ENCODE measurements at places on chromosomes 6 and 20.

DNA sequence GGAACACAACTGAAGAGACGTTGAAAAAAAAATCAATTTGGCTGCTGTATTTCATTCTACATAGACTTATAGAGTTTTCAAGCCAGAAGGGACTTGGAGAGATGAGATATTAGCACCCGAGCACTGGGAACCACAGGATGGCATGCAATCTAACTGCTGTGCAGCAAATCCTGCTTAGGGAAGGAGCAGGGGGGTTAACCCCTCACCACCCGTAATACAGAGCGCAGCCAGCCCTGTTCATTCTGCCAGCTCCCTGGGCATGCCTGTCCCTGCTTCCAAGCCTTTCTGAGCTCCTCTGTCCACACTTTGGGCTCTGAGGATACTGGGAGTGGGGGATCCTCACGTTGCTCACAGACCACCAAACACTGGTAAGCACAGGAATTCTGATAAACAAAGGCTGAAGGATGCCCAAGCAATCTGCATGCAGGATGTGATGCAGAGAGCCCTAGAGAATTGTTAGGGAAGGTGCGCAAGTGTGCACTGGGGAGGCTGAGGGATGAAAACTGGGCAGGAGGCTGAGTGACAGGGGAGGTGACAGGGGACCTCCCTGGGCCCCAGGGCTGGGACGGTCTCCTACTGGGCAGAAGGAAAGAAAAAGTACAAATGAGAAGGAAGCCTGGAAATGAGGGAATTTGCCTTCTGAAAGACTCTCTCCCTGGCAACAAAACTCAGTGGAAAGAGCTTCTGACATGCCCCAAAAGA, 34.0 kb downstream of the CPNE5 start:
- peak; percentile 61 for DNase-seq

GRCh38 chr6:44224029-44224964, 902 bp downstream of the SLC29A1 start:
- DNase-seq, result peak; percentile 65

DNA sequence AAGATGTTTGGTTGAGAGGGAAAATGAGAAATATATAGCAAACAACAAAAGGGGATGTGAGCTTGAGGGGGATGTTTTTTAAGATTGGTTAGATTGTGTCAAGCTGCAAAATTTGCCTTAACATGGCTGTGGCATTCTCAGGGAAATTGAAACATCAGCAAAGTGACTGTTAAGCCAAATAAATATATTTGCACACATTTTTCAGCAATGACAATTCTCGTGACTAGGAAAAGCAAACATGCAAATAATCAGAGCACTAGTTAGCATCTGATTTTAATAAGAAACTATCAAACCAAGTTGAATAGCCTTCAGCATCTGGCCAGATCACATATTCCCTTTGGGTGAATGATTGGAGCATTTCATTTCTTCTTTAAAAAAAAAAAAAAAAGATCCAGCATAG, 262.8 kb downstream of the TBC1D7 start:
- no peak for DNase-seq

GRCh38 chr20:20216941-20217340, 151.0 kb upstream of the INSM1 start:
- no peak for DNase-seq

DNA sequence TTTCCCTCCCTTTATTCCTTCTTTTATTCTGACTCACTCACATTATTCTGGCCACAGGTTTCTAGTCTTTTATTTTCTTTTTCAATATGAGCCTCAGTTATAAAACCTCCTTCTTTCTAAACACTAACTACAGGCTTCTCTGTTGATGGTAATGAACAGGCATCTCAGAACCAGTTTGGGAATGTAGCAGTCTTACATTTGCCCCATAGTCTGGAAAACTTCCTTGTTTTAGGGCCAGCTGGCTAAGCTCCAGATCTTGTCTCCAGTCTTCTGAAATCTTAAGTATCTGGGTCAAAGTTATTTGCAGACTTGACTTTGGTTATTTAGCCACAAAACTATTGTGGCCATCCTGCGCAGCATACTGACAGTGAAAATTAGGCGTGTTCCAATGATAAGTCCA, 97.0 kb upstream of the MAN1A1 start:
- DNase-seq, result no peak

DNA sequence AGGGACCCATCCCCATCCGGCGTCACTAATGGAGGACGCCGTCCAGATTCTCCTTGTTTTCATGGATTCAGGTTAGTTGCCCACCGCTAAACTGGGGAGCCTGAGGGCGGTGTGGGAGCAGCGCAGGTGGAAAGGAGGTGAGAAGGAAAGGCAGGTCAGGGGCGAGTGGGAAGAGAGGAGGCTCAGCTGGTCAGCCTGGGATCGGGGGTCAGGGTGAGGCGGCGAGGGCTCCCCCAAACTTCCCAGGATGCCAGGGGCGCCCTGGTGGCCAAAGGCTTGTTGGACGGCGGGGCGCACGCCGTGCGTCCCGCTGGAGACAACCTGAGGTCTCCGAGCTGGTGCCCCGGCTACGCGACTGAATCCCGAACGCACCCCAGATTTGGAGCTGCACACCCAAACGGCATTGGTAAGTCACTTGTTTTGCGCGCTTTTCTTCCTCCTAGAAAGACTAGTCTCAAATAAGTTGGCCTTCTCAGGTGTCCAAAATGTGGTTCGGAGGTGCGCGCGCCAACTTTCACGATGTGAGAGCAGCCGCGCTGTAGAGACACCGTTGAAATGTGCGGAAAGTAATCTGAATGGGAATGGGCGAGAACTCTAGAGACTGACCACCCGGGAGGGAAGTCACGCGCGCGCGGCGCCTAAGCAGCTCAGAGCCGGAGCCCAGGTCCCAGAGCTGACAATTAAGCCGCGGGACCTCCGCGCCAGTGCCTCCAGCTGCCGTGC, 9.7 kb downstream of the GNAS-AS1 start:
- peak; percentile 17 for DNase-seq

- DNase-seq, result no peak
Measured at GRCh38 chr6:168376811-168377483, 57.4 kb upstream of the DACT2 start.
